ENCODE measurements at places on chromosomes 5 and 9.
A peak's percentile ranks its signal among the peaks of the same experiment; 100 is the strongest.

DNA sequence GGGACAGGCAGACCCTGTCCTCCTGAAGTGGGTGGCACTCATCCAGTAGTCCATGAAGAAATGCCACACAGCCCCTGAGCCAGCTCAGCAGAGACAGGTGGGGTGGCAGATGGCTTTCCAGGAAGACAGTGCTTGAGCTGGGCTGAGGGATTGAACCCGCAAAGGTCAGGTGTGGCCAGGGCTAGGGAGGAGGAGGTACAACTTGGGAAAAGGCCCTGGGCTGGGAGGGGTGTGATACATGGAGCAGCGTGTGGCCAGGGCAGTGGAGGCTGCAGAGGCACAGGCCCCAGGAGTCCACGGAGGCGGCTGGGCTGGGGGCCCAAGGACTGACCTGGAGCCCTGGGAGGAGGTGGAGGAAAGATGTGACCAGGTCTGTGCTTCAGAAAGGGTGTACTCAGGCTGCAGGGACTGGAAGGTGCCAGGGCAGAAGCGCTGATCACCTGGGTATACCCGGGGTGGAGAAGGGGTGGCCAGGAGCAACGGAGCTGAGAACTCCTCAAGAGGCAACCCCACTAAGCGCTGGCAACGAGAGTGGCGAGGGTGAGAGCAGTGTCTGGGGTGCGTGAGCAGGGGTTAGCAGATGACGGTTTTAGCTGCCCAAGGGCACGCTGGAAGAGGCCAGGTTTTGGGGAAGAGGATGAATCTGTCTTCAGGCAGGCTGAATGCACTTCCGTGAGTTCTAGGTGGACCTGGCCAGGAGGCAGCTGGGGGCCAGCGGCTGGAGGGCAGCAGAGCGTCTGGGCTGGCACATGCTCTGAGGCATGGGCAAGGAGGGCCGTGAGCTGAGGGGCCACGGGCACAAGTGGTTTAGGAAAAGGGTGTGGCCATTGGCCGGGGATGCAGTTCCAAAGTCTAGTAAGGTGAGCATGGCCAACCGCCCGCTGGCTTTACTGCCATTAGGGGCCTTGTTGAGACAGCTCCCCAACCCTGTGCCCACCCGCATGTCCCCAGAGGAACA is 3.9 kb upstream of the RABL6 start:
- peak; percentile 47 for DNase-seq

GRCh38 chr5:164296603-164297080 is 791.2 kb downstream of the MAT2B start:
- DNase-seq: peak; percentile 75

DNA sequence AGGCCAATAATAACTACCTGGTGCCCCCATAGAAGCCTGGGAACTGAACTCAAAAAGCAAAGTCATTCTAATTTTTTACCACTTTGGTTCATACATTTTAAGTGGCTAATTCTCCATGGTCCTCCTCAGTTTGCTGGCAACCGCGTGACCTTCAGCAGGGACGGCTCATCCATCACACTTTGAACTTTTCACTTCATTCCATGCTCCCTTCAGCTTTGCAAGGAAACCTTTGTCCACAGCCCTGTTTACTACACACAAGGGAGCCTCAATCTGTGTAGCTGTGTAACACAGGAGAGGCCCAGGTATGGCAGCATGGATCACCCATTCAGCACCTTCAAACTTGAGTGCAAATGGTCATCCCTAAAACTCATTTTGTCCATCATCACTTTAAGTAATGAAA is 552.4 kb downstream of the IRX1 start:
- no peak for DNase-seq

DNA sequence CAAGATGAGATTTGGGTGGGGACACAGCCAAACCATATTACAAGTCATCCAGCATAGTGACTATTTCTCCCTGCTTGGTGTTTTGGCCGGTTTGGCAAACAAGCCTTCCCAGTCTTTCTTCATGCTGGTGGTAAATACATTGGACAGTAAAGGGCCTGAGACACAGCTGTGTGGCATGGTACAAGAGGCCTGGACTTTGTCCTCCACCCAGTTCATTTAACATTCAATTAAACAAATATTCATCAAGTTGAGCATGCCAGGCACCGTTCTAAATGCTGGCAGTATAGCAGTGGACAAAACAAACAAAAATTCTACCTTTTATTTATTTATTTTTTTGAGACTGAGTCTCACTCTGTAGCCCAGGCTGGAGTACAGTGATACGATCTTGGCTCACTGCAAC is 62.7 kb upstream of the SLC28A3 start:
- DNase-seq: no peak

GRCh38 chr5:42605490-42605889 is 151.1 kb upstream of the CCDC152 start:
- no peak for DNase-seq

- no peak for DNase-seq
Observed at GRCh38 chr5:57494104-57495098, 11.8 kb upstream of the ACTBL2 start.

- no peak for DNase-seq
Observed at GRCh38 chr5:72837524-72838096, 21.1 kb downstream of the TNPO1 start.

- DNase-seq: no peak
Observed at GRCh38 chr5:68478301-68479095, 262.9 kb downstream of the PIK3R1 start.

DNA sequence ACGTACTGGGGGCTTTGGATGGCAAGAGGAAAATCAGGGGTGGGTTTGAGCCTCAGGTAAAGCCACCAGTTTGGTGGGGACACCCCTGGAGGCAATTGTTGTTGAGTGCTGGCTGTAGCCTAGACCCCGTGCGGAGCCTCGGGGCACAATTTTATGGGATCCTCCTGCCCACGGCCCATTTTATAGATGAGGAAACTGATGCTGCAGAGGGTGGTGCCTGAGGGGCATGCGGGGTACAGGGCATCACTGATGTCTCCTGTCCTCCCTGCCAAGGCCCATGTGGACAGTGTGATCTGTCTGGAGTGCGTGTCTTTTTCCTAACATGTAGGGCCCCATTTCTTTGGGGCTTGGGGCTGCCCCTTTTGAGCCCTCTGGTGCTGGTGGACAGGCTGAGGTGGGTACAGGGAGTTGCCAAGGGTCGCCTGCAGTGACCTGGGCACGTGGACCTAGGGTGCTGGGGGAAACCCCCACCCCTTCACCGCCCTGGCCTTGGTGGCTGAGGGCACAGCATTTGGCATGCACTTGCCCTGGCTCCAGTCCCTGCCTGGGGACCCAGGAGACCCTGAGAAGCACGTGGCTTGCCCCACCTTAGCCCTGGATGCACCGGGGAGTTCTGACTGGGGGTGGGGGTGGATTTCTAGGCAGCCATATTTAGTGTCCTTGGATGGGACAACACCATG is 22.1 kb downstream of the WNK2 start:
- no peak for DNase-seq

All from ecto neural progenitor cell (in vitro differentiated cells).